GOT3 (cell line): ENCODE measurements at places on chromosomes 2 and 18.

GRCh38 chr18:72458271-72458670 is 85.9 kb downstream of the CBLN2 start:
- no peak for DNase-seq

GRCh38 chr2:178895872-178896271 is 88.6 kb upstream of the TTN start:
- DNase-seq: no peak

DNA sequence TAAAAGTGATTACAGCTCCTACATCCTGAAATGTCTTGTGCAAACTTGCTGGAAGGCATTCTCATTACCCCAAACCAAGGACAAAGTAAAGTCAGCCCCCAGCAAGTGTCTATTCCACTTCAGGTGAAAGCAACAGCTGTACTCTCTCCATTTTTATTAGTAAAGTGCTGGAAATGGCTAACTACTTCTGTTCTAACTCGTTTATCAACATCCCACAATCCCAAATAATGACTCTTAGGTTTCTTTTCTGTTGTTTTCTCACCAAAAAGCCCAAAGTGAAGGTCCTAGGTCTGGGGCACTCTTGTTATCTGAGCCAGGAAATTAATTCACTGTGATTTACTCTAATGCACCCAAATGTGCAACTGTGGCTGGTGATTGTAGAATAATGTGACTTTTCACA is 105.7 kb downstream of the LRRC30 start:
- DNase-seq: no peak

DNA sequence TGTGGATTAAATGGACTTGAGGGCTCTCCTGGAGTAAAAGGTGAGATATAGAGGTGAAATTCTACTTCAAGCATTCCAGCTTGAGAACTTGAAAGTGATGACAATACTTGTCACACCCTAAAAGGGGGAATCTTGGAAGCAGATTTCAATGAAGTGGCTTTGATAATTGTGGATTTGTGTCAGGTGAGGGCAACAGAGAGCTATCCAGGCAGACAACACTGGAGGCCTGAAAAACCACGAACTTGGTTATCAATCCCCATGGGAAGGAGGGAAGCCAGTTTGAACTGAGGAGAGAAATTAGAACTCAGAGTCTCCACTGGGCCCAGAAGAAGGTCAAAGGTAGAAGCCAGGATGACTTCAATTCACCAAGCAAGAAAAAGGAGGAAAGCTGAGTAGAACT is 263.9 kb downstream of the FIGN start:
- no peak for DNase-seq

DNA sequence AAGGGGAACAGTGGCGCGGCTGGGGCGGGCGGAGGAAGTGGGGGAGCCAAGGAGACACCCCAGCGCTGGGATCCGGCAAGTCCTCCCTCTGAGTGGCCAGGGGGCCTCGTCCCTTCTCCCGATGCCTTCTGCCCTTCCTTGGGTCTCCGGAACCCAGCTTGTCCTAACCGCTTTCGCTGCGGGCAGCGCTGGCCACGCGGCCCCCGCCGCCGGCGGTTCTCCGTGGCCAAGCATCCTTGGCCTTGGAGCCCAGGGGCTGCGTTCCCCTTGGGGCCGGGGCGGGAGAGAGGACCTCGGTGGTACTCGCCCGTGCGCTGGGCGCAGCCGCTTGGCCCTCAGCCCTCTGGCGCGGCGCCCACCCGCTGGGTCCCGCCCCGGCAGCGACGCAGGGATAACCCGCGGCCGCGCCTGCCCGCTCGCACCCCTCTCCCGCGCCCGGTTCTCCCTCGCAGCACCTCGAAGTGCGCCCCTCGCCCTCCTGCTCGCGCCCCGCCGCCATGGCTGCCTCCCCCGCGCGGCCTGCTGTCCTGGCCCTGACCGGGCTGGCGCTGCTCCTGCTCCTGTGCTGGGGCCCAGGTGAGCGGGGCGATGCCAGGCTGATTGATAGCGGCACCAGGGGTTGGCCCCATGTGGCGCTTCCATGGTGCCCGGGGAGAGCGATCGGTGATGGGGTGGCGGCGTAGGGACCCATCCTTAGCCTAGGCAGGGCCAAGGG is 128.7 kb downstream of the UXS1 start:
- DNase-seq: no peak

DNA sequence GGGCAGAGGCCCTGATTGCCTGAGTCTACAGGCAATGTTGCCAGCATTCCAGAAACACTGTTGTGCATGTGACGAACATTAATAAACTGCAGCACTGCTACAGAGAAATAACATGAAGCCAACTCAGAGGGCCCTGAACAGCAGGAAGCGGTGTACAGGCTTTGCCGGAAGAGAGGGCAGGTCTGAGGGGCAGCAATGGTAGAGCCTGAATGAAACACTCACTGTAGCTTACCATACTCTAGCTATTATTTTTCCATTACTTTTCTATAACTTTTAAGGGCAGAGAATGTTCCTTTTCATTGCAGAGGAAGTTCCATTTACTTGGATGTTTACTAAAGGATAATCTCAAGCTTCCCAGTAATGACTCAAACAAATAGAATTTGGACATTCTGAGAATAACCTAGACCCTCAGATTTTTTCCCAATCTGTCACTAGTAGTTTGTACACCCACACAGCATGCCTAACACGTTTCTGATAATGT is 150.4 kb downstream of the MTX2 start:
- DNase-seq: no peak
